Activated T-cell treated with anti-CD3 and anti-CD28 coated beads for 1 hour (primary cell): ENCODE measurements at places on chromosomes 5 and 9.

- DNase-seq: no peak
Observed at GRCh38 chr5:129951039-129951438, 46.8 kb downstream of the CHSY3 start.

- no peak for DNase-seq
Observed at GRCh38 chr5:52132053-52132452, 655.7 kb upstream of the ITGA1 start.

DNA sequence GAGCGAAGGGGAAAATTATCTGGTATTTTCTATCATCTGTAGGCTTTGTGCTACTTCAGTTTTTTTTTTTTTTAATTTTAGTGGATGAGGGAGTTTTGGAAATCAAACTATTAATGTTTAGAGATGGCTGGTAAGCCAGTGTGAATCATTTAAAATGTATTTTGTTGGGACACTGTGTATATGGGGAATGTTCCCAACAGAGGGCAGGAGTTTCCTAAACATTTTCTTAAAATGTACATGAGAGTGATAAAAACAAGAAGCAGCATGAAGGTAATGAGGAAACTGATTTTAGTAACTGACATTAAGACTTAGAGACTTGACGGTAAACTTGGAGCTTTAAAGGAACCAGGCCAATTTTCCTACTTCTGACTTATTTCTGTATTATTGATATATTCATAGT, 68.2 kb upstream of the ITGA2 start:
- DNase-seq: no peak

DNA sequence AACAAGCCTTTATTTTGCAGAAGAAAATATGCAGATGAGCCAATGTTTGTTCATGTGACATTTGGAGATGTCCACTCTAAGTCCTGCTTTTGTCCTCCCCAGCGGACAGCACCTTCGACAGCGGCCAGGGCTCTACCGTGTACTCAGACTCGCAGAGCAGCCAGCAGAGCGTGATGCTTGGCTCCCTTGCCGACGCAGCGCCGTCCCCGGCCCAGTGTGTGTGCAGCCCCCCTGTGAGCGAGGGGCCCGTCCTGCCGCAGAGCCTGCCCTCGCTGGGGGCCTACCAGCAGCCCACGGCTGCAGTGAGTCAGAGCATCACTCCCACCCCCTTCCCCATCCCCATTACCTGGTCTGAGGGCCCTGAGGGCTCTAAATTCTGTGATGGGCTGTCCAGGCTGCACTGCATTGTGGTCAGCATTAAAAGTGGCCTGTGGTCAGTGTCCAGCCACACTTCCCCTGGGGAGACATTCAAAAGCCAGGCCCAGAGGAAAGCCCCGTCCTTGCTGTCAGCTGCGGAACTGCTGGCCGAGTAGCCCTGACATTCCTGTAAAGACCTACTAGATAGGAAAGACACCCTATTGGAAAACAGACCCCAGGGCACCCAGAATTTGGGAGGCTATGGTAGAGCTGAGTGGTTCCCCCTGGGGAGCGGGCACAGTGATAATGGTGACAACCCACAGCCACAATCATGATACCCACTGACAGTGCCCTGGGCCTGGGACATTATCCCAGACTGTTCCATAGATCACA, 69.0 kb downstream of the WNK2 start:
- DNase-seq: no peak

DNA sequence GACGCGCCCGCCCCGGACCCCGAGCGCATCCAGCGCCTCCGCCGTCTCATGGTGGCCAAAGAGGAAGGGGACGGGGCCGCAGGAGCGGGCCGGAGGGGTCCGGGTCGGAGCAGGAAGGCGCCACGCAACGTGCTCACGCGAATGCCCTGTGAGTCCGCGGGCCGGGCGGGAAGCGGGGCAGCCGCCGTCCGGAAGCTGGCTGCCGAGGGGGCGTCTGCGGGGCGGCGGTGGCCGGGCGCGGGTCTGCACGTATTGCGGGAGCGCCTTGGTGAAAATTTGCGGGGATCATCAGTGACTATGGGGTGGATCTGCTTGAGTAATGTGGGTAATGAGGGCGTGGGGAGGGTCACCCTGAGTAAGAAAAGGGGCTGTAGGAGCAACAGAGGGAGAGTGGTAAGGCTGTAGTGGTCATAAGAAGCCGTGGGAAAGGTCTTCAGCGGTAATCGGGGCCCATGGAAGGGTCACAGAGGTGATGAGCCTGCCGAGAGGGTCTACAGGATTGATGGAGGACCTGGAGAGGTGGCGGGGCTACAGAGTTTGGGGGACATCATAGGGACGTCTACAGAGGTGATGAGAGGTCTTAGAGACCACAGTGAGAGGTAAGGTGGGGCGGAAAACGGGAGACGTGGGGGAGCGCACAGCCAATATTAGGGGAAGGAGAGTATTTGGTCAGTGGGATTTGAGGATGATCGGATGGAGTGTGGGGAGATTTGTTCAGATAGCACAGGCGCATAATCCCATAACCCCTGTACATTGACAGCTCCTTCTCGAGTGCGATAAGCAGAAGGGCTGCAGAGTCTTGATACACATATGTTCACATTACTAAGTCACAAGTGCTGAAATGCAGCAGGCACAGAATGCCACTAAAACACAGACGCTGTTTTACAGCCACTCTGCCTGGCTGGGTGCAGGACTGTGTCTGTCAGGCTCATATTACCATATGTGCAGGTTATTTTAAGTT, 819 bp downstream of the LSM11 start:
- no peak for DNase-seq

DNA sequence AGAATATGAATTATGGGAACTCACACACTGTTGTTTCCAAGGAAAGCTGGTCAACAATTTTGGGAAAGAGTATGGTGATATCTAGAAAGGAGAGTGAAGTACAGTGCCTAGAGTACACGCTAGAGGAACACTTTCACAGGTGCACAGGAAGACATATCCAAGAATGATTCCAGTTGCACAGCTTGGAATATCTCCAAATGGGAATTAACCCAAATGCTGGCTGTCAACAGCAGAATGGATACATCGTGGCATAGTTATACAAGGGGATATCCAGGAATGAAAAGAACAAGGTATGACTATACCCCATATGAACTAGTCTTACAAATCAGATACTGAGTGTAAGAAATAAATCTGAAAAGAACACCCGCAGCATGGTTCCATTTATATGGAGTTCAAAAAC, 231.3 kb downstream of the FSTL4 start:
- no peak for DNase-seq

DNA sequence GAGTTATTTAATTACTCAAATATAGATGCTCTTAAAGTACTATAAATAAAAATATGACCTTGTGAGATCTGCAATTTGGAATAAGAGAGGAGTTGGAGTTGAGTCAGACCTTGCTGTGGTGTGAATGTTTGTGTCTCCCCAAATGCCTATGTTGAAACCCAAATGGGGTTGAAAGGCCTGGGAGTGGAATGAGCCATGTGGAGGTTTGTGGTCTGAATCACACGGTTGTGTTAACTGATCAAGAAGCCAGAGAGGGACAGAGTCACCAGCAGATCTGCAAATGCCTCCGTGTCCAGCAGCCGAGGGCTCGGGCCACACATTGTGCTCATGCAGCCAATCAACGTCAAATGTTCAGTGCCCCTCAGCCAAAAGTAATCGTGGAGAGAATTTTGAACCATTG, 404.4 kb downstream of the ICE1 start:
- no peak for DNase-seq

DNA sequence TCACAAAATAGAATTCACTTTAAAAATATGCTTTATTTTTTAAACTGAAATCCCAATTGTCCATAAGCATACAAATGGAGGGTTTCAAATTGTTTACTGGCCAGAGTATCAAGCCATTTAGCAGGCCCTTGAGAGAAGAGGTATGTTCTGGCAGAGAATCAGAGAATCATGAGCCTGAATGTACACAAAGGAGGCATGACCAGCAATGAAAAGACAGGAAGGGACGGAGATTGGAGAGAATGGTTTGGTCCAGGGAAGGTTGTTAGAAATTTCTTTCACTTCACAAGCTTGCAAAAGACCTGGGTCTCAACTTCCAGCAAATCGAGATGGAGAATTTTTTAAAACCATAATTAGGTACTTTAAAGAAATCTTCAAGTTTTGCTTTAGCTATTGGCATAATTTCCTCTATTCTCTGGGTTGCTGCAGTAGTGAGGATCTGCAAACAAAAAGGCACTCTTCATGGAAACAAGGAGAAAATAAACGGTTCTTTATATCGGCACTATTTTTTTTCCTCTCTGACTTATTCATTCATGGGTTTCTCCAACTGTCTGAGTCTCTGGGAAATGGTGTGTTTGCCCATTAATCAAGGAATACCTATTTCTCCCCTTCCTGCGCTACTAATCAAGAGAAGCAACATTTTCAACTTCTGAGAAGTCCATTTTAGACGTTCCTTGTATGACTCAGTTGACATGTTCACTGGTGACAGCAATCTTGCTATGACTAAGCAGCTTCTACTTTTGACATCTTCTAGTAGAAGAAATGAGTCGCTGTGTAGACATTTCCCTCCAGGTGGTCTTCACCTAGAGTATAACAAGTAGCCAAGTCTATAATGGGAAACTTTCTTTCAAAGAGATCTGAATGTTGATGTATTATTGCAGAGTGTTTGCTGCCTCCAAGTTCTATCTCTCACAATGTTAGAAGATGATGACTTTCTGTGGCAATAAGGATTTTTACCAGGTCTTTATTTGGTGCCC, 23.1 kb upstream of the ERCC6L2 start:
- no peak for DNase-seq

GRCh38 chr9:106218427-106218826, 524.1 kb downstream of the TMEM38B start:
- DNase-seq: no peak

DNA sequence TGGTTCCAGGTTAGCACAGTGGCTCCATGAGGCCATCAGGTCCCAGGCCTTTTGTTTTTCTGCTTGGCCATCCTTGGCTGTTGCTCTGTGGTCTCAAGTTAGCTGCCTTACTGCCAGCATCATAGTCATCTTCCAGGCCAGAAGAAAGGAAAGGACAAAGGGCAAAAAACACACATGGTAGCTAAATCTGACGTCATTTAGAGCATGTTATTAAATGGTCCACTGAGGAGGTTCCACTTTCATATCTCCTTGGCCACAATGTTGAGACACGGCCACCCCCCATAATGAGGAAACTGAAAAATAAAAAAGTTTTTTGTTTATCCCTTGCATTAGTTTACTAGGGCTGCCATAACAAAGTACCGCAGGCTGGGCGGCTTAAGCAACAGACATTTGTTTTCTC, 106.4 kb upstream of the NIPBL start:
- DNase-seq: no peak

DNA sequence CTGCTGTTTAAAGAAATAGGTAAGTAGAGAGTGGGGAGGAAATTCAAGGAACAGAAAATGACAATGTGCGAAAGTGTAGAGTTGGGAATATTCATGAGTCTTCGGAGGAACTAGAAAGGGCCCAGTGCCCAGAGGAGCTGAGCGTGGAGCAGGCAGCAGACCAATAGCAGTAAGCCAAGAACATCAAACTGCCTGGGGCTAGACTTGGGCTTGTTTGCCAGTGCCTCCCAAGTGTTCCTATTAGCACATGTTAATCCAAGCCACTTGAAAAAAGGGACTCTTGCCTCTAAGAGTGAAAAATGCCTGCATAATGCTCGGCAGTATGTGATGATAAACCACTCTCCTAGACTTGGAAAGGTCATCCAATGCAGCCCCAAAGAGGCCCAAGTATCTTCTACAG, 1.2 kb upstream of the TAL2 start:
- no peak for DNase-seq

DNA sequence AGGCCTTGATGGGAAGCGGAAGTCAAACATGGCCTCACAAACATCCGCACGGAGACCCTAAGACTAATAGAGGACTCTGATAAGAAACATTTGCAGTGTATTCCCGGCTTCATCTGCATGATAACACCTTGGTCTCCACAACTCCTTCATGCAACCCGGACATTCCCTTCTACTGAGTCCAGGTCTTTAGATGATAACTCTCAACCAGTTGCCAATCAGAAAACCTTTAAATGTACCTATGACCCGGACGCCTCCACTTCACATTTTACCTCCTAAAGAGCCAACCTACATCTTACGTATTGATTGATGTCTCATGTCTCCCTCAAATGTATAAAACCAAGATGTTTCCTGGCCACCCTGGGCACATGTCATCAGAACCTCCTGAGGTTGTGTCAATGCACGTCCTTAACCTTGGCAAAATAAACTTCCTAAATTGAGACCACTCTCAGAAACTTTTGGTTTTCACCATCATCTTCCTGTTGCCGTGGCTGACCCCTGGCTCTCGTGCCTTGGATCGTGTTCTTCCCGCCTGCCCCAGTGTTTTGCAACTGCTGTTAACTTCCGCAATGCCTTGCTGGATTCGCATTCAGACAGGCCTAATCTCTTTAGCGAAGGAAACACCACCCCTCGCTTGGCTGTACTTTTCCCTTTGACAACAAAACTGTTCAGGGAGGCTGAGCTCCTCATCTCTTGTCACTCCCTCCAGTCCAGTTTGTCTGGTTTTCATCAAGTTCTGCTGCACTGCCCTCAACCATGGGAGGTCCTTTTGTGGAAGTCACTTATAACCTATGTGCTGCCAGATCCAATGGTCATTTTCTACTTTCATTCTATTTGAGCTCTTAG, 1.1 kb upstream of the DAP start:
- no peak for DNase-seq

- DNase-seq: no peak
Observed at GRCh38 chr9:126411225-126411947, 84.8 kb downstream of the MVB12B start.

- no peak for DNase-seq
Observed at GRCh38 chr5:131792896-131793295, 3.9 kb downstream of the FNIP1 start.

DNA sequence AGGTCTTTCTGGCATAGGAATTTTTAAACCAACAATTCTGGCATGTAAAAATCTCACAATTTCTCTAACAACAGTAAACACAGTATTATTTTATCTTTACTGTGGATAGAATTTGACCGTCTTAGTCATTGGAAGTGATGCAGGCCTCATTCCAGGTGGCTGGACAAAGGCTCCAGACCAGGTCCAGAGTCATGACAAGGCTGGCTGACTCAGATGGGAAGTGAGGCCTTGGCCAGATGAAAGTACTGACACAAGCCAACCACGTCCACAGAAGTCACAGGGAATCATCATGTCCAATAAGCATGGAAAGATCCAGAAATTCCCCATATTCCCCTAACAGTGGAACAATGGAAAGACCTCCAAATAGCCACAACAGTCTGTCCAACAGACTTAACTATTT, 12.4 kb downstream of the SPOCK1 start:
- DNase-seq: no peak

- DNase-seq: no peak
Observed at GRCh38 chr5:124951661-124952060, 205.2 kb upstream of the ZNF608 start.

DNA sequence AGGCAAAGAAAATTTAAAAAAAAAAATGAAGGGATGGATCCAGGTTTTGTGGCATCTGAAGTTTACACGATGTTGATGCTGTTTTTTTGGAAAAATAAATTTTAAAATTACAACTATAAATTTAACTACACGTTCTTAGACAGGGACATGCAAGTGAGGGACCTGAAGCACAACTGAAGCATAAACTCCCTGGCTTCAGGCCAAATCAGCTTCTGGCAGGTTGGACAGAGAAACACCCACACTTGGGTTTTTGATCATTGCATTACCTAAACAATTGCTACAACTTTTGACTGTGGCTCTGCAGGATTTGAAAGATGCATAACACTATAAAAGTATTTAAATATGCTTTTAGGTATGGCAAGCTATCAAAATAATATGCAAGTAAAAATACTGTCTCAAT, 1318.3 kb upstream of the DMAC1 start:
- no peak for DNase-seq
